ENCODE measurements at places on chromosomes 5 and 9.
A peak's percentile ranks its signal among the peaks of the same experiment; 100 is the strongest.

DNA sequence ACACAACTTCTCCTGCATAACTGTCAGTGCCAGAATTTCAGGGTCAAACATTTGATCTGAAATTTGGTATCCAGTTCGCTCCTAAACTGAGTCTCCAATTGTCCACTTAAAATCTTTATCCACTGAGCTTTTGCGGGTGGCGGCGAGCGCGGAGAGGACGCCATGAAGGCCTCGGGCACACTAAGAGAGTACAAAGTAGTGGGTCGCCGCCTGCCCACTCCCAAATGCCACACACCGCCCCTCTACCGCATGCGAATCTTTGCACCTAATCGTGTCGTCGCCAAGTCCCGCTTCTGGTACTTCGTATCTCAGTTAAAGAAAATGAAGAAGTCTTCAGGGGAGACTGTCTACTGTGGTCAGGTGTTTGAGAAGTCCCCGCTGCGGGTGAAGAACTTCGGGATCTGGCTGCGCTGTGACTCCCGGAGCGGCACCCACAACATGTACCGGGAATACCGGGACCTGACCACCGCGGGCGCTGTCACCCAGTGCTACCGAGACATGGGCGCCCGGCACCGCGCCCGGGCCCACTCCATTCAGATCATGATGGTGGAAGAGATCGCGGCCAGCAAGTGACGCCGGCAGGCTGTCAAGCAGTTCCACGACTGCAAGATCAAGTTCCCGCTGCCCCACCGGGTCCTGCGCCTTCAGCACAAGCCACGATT is 913.7 kb upstream of the DMAC1 start:
- DNase-seq = no peak

- no peak for DNase-seq
Measured at GRCh38 chr9:106931466-106931865, 68.5 kb downstream of the ZNF462 start.

GRCh38 chr9:93205045-93205768 is 21.3 kb downstream of the WNK2 start:
- no peak for DNase-seq

DNA sequence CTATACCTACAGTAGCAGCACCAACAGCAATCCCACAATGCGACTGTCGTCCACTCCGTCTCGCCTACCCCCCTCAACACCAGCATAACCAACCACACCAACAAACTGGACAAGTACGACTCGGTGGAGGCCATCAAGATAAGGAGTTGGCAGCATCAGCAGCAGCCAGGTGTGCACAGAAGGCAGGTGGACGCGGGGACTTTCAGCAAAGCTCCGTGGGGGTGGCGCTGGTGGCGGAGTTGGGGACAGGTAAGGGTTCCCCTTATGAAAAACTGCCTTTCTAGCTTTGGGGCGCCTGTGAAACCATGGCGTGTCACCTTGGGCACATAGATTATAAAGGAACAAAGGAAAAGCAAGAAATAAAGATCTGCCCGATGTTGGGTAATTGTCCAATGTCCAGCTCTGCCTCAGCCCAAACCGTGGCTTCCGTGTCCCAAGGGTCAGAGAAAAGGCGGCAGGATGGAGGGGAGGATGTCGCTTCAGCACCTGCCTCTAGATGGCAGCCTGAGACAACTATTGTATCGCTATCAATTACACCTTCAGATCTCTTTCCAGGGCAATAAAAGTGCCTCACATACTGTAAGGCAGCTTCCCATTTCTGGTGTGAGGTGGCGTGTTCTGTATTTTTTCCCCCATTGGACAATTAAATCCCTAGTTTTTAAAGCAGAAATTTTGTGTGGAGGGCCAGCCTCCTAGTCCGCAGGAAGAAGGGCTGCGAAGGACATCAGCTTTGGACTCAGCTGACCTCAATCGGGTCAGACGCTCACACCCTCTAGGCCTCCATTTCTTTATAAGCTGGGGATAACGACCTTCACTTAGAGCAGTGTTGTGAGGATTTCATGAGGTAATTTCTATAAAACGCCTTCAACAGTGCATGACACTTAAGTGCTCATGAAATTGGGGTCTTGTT is 58.8 kb downstream of the MTRR start:
- DNase-seq = no peak

- DNase-seq = no peak
Measured at GRCh38 chr9:8448226-8448625, 648.6 kb upstream of the DMAC1 start.

DNA sequence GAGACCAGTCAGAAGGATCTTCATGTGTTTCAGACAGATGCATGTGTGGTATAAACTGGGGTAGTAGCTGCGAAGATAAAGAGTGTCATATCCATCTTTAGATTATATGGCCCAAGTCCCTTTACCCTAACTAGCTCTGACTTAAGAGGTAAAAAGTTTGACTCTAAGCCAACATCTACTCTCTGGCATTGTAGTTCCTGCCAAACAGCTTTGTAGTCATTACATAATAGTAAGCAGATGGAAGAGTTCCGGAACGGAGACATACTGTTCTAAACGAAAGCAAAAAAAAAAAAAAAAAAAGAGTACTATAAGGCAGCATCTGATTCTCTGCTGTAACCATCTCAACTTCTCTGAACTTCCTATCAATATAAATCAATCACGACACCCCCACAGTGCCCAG is 48.8 kb downstream of the CEMIP2 start:
- no peak for DNase-seq

DNA sequence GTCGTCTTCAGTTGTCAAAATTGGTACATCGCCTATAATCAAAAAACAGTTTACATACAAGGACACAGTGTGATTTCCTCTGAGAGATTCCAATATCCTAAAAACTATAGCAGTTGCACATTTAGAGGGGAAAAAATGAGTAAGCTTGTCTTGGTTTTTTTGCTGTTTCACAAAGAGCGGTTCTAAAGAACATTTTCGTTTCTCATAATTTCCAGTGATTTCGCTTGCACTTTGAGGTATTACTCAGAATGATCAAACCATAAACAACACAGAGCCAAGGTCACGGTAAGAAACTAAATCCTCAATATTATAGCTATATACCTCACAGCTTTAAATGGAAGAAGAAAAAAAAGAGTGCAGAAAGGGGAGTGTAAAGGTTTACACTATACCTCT is 861 bp downstream of the MTX3 start:
- no peak for DNase-seq

GRCh38 chr5:45454114-45454513 is 242.1 kb downstream of the HCN1 start:
- peak; percentile 48 for DNase-seq

- no peak for DNase-seq
Measured at GRCh38 chr5:94173100-94173499, 431.7 kb upstream of the POU5F2 start.

DNA sequence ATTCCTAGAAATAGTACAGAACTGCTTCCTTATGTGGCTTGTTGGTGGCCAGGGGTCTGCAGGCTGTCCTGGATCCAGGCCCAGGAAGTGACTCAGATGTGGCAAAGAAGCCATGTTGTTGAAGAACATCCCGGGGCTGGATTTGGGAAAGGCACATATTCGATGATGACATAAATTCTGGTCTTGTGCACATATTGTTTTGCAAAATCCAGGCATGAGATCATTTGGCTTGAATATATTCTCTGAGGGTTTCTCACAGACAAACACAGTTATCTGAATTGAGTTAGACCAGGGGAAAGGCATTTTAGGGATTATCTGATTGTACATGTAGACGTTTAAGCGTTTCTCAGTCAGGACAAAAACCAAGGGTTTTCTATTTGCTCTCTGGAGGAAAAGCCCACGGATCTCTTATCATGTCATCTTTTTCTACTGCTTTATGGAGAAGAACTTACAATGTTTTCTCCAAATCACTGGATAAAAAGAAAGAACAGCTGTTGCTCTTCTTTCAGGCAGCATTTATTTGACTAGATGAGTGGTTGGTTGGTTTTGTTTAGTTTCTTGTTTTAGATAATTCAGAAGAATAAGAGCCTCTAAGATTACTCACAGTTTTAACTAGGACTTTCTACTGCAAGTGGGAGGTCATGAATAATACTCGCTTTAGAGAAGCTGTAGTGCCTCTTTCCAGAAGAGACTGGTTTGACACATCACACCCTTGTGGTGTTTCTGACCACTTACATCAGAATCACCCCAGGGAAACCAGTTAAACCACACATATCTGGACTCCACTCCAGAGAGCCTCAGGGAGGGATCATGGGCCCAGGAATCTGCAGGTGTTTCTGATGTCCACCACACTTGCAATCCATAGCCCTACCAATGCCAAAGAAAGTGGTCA is 29.5 kb upstream of the LHFPL2 start:
- DNase-seq = no peak

DNA sequence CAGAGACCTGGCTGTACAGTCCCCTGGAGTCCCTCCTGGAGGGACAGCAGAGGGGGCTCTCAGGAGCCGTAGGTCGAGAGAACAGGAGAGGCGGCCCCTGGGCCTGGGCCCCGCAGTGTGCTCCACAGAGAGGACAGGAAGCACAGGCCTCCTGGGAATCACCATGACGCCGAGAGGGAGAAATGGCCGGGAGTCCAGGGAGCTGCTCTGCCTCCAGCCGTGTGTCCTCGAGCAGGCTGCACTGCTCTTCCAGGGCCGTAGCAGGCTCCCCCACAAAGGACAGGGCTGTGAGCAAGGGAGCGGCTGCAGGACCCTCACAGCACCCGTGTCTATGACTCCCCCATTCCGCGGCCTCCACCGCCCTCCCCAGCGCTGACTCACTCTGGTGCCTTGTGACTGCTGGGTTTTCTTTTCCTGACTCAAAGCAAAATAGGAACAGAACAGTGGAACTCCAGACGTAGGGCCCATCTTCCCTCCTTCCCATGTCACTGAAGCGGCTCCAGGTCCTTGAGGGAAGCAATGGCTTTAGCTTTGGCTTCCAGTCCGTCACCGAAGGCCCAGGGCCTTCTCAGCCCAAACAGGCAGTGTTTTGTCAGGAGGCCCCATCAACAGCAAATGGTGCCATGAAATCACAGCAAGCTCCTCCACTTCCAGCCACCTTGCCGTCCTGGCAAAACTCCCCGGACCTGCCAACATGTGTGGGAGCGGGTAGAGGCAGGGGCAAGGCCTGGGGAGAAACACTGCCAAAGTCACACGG is 114.2 kb downstream of the LHFPL2 start:
- DNase-seq = no peak

DNA sequence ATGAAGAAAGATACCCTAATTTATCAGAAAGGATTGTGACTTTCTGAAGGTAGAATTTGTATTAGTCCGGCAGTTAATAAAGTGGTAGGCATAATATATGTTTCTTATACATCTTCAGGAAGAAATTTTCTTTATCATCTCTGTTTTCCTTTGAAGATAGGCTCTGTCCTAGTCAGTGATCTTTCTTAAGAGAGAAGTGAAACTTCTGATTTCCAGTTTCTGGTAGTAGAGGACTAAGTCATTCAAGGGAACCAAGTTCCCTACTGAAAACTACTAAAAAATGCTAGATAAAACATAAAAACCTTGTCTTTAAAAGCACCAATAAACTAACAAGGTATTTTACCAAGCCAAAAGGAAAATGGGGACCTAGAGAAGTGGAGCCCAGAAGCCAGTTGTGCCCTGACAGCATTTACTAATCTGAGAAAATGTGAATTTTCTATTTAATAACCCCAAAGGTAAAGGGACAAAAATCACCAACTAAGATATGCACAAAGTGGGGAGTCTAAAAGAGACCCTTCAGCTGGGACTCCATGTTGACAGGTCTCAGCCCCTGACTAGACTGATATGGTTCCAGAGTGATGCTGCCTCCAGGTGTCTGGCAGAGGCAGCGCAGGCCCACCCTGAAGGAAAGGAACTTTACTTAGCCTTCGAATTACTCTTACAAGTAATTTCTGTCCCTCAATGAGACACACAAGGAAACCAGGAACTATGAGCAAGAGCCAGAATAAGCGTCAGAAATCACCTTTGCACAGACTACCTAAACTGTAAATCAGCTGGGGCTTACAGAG is 72.7 kb downstream of the FAM78A start:
- no peak for DNase-seq

DNA sequence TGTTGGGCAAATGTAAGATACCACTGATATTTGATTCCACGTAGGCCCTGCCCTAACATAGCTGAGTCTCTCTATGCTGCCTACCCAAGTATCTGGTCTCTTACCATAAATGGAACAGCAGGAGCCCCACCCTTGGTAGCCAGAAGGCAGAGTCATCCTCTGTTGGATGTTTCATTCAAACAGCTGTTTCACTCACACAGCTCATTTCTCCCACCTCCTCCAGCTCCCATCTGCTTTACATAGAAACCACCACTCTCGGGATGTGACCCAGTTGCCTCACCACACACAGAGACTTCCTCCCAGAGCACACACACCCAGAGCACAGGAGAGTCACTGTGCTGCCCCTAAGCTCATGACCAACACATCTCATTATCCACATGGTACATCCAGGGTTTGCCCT is 165.3 kb downstream of the TMEM167A start:
- no peak for DNase-seq

- DNase-seq = no peak
Measured at GRCh38 chr5:111722140-111722539, 34.9 kb downstream of the NREP start.

DNA sequence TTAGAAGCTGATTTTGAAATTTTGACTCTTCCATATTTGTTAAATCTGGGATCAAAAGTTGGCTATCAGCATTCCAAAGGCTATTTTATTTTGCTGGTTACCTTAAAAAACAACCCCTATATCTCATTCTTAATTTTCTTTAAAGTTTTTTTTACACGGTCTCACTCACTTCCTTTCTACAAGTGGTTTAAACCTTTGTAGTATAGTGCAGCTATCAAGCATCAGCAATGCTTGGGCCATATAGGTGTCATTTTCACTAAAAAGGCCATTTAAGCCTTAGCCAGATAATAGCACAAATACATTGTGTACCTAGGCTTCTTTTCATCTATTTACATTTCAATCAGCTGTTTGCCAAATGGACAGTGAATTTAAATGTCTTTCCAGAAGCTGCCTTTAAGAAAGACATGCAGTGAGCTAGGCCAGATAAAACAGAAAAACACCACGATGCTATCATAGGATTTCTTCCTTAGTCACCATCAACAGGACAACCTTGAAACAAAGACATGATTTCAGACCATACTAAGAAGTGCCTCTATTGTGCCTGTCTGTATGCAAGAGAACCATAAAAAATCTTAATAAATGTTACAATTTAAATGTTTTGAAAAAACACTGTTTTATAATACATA is 104.2 kb downstream of the RAPGEF6 start:
- DNase-seq = no peak

- DNase-seq = no peak
Measured at GRCh38 chr5:173989432-173990082, 587 bp downstream of the C5orf47 start.

GRCh38 chr9:16461137-16461840 is 409.2 kb downstream of the BNC2 start:
- DNase-seq = peak; percentile 48

DNA sequence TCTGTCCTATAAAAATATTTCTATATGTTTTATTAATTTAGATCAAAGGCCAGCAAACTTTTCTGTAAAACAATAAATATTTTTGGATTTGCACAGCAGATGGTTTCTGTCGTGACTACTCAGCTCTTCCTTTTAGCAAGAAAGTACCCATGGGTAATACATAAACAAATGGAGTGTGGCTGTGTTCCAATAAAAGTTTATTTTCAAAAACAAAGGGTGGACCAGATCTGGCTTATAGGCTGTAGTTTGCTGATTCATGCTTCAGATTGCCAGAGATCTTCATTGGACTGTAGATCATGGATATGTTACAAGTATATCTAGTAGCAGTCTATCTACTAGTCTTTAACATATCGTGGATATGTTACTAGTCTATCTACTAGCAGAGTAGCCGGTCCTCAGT is 590.5 kb downstream of the CSNK1G3 start:
- DNase-seq = no peak
